Fibroblast of the aortic adventitia (primary cell): ENCODE measurements at places on chromosomes 7 and 10.

- no peak for DNase-seq
Measured at GRCh38 chr10:11707624-11708350, 34.4 kb upstream of the ECHDC3 start.

GRCh38 chr10:103054621-103055020, 136.5 kb downstream of the CNNM2 start:
- no peak for DNase-seq

DNA sequence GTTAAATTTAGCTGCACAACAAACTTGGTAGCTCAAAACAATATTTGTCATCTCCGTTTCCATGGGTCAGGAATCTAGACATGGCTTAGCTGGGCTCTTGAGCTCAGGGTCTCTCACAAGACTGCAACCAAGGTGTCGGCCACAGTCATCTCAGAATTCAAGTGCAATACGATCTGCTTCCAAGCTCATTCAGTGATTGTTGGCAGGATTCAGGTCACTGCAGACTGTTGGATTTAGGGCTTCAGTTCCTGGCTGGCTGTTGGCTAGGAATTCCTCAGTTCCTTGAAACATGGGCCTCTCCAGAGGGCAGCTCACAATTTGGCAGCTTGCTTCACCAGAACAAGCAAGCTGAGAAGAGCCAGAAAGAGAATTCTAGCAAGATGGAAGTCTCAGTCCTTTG, 17.5 kb upstream of the CHST3 start:
- no peak for DNase-seq

- no peak for DNase-seq
Measured at GRCh38 chr7:138449580-138449979, 10.5 kb upstream of the TRIM24 start.

DNA sequence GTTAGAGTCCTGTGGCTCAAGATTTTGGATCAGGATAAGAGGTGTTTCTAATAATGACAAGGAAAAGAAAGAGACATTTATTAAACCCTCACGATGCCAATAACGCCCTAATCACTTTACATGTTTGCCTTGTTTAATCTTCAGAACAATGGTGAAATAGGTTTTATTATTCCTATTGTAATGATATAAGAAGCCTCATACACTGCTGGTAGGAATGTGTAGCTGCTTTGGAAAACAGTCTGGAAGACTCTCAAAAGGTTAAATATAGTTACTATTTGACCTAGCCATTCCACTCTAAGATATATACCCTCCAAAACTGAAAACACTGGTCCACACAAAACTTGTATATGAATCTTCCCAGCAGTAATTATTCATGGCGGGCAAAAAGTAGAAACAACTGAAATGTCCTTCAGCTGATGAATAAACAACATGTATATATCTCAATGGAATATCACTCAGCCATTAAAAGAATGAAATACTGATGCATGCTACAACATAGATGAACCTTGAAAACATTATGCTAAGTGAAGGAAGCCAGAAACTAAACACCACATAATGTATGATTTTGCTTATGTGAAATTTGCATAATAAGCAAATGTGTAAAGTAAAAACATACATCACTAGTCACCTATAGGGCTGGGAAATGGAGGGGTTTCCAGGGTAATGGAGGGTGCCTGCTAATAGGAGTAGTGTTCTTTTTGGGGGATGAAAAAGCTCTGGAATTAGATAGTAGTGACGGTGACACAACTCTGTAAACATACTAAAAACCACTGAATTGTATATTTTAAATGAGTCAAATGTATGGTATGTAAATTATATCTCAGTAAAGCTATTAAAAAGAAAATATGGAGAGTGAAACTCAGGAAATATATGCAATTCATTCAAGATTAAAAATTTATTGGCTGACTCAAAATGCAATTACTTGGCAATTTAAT, 76.9 kb upstream of the ANK3 start:
- DNase-seq: peak; percentile 13

DNA sequence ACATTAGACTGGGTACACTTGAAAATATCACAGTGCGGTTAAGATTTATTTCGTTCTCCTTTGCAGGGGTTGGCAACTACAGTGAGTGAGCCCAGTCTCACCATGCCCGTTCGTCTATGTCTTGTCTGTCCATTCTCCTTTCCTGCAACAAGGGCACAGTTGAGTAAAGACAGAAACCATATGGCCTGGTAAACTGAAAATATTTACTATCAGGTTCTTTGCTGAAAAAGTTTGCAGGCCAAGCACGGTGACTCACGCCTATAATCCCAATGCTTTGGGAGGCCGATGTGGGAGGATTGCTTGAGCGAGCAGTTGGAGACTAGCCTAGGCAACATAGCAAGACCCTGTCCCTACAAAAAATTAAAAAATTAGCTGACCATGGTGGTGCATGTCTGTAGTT, 11.4 kb upstream of the KCTD7 start:
- DNase-seq: peak; percentile 25

DNA sequence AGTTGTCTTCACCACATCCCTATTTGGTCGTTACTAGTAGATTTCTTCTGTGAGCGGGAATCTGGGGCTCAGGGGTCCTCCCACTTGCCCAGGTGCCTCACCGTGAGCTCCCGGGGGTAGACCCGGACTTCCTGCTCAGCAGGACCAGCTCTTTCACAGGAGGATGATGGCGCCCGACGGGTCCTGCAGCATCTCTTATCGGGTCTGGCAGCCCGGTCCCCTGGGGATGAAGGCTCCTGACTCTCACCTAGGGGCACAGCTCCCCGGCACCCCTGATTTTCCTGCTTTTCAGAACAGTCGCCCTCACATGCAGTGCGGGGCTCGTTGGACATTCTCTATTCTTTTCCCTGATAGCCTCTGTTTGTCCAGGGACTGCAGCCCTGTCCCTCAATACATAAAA, 33.0 kb upstream of the SHH start:
- no peak for DNase-seq

DNA sequence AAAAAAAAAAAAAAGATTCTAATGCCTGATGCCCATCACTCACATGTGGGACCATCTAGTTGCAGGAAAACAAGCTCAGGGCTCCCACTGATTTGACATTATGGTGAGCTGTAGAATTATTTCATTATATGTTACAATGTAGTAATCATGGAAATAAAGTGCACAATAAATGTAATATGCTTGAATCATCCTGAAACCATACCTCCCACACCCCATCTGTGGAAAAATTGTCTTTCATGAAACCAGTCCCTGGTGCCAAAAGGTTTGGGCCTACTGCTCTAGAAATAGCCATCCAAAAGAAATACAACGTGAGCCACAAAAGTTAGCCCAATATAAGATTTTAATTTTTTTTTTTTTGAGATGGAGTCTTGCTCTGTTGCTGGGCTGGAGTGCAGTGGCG, 265.1 kb downstream of the PRPF18 start:
- DNase-seq: peak; percentile 49

DNA sequence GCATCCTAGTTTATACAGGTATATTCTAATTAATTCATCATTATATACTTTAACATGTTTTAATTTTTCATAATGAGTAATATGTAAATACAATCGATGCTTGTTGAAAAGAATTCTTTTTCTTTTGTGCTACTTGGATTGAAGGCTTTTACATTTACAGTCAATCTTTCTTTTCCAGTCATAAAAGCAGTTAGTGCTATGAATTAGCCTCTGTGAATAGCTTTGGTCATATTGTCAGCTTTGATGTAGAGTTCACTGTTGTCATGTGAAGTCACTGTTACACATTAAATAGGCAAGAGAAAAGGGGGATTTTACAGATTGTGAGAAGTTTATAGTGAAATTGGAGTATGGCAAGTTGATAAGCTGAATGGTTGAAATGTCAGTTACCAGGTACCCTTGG, 103.3 kb upstream of the FAM133B start:
- DNase-seq: no peak

DNA sequence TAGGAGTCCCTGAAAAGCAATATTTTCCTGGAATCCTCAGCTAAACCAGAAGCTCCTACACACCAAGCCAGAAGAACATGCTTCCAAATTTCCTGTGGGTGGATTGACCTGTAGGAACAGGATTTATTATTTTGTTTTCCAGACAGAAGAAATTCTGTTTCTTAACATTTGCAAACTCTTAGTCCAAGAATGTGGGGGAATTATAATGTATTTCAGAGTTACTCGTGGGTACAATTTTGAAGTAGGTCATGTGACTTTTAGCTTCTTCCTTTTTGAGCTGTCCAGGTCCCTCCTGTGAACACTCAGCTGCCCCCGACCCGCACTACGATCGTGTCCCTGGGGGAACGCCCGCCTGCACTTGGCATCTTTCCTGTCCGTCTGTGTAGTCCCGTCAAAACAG, 27.7 kb upstream of the VIPR2 start:
- no peak for DNase-seq

- no peak for DNase-seq
Measured at GRCh38 chr10:5968037-5968680, 9.2 kb downstream of the IL15RA start.

GRCh38 chr7:109930049-109930448, 1160.9 kb upstream of the LRRN3 start:
- no peak for DNase-seq

DNA sequence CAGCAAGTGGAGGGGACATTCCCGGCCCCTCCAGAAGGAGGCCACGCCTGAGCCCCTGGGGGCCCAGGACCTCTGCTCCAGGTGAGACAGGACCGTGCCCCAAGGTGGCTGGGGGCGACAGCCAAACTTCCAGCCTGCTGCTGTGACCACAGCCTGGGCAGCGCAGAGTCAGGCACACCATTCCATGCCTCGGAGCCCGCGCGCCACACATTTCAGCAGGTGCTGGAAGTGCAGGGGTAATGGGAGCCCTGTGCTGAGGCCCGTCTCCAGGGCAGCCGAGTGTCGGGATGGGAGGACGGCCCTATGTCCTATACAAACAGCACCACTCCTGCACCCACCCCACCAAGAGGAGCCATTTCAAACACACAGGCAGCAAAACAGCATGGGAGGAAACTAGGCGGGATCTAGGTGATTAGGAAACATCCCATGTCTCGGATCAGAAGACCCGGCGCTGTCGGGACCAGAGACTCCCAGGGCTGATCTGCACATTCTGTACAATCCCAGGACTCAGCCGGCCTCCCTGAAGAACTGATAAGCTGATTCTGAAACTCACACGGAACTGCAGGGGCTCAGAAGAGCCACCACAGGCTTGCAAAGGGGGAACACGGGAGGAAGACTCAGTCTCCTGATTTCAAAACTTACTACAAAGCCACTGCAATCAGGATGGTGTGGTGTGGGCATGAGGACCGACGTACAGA, 272.3 kb downstream of the ELFN1 start:
- no peak for DNase-seq

GRCh38 chr7:80488851-80489370, 23.0 kb downstream of the GNAT3 start:
- no peak for DNase-seq

GRCh38 chr7:4744391-4745264, 30.8 kb upstream of the AP5Z1 start:
- DNase-seq: peak; percentile 99

DNA sequence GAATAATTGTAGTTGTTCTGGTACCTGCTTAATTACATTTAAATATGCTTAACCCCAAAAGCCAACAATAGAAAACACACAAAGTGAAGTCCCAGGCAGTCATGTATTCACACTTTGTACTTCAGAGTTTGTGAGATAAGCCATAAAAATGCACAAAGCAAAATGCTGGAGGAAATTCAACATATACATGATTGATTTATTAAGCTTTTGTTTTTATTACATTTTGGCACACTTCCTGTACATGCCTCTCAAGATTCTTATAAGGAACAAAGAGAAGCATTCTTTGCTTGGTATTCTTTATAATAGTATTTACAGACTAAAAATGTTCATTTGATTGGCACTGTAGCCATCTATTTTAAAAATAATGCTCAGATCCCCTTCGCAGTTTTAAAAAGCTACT, 107.7 kb upstream of the ANK3 start:
- no peak for DNase-seq

GRCh38 chr7:114008696-114009095, 89.9 kb upstream of the PPP1R3A start:
- no peak for DNase-seq

- no peak for DNase-seq
Measured at GRCh38 chr10:19876570-19876969, 60.3 kb downstream of the PLXDC2 start.

DNA sequence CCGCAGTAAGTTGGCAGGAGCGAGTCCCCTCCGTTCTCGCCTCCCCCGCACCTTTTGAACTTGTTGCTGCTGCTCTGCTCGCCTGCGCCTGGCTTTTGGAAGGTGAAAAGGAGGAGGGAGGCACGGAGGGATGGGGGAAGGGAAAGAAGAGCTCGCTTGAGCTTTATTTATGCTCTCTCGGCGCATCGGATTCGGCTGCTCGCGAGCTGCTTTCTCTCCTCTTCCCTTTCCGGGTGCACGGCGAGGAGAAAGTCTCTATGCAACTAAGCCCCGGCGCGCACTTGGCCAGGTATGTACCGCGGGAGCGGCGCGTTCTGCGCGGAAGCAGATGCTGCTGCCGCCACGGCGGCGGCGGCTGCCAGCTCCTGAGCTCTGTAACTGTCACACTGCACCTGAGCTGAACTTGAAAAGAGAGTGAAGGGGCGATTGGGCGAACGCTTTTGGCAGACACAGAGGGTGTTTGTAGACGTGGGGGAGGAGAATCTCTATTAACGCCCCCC, 551 bp downstream of the KCND2 start:
- peak; percentile 44 for DNase-seq

GRCh38 chr10:2839081-2839725, 228.1 kb upstream of the PFKP start:
- peak; percentile 5 for DNase-seq

GRCh38 chr7:74258639-74259038, 4.4 kb upstream of the RFC2 start:
- no peak for DNase-seq

DNA sequence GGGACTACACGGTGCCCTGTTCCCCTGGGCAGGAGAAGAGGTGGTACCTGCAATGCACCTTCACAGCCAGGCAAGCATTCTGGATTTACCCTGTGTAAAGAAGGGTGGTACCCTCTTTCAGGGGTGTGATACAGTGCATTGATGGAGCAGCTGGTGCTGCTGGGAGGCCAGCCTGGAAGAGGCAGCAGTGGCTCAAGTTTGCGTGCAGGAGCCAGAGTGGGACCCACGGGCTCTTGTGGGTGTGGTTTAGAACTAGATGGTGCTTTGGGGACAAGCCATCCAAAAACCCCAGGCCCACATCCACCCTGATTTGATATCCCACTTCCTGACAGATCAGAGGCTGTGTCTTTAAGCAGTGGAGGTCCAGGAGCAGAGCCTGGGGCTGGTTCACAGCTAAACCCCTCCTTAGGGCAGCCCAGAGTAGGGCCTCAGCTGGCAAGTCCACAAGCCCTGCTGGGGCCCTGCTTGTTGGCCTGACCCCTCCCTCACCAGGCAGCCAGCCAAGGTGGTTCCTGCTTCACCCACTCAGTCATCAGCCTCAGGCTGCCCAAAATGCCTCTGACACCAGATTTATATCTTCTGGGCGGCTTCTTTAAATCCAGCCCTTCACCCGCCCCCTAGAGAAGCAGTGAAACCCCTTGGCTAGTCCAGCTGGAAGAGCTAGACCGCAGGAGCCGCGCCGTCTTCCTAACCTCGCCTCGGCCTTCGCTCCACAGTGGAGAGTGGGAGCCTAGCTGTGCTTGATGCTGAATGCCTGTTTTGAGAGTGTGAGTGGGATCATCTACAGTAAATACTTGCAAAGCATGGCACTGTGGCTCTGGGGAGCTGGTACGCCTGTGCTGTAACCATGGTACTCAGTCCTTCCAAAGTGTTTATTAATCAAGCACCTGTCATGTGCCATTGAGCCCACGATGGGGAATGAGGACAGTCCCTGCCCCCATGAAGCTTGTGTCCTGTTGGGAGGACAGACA, 1.4 kb upstream of the ASIC3 start:
- DNase-seq: peak; percentile 88

GRCh38 chr7:81605493-81605892, 164.4 kb downstream of the HGF start:
- DNase-seq: no peak
